Left renal pelvis (tissue), 4 donors: ENCODE measurements at places on chromosomes 7 and 10. TPM values are rescaled to one million over a fixed set of nuclear protein-coding genes. Genes with fewer than 3 reads are reported as not detected.

Gene HOXA7
- polyA plus RNA-seq: 29.5 TPM

Gene NXPH1
- 1.6 TPM for polyA plus RNA-seq

Gene SLC26A5
- 0.19 TPM for polyA plus RNA-seq

Gene NUTM2E
- polyA plus RNA-seq: 0.41 TPM

Gene OR2A42
- 2.0 TPM for polyA plus RNA-seq

Gene TRIM50
- not detected for polyA plus RNA-seq

Gene CCDC3
- 12.6 TPM for polyA plus RNA-seq

Gene RTKN2
- 11.0 TPM for polyA plus RNA-seq

Gene NOS3
- polyA plus RNA-seq: 7.3 TPM

Gene GARIN1A
- polyA plus RNA-seq: 1.3 TPM

Gene FRMD4A
- 59.5 TPM for polyA plus RNA-seq

Gene GJD4
- not detected for polyA plus RNA-seq

Gene ZNF727
- polyA plus RNA-seq: 0.24 TPM

Gene MRPL43
- 94.7 TPM for polyA plus RNA-seq

Gene LIPJ
- polyA plus RNA-seq: 0.05 TPM

Gene SPOCK2
- 157 TPM for polyA plus RNA-seq

Gene MET
- 46.1 TPM for polyA plus RNA-seq

Gene MYPN
- polyA plus RNA-seq: 0.10 TPM

Gene KLLN
- 0.48 TPM for polyA plus RNA-seq

Gene TMEM225B
- 2.6 TPM for polyA plus RNA-seq

Gene FAM237B
- 0.84 TPM for polyA plus RNA-seq

Gene AKR1C3
- polyA plus RNA-seq: 8.6 TPM

Gene NET1
- polyA plus RNA-seq: 146 TPM

Gene EMX2
- 10.8 TPM for polyA plus RNA-seq

Gene EGR2
- polyA plus RNA-seq: 0.93 TPM

Gene CFAP69
- polyA plus RNA-seq: 6.6 TPM

Gene FEZF1
- not detected for polyA plus RNA-seq

Gene GGCT
- polyA plus RNA-seq: 40.8 TPM

Gene RBM33
- 30.5 TPM for polyA plus RNA-seq

Gene MALRD1
- polyA plus RNA-seq: 2.0 TPM

Gene PRRT4
- 1.4 TPM for polyA plus RNA-seq

Gene DDC
- 59.4 TPM for polyA plus RNA-seq

Gene NRAP
- not detected for polyA plus RNA-seq

Gene CHRM2
- polyA plus RNA-seq: 4.3 TPM

Gene DDX50
- 68.9 TPM for polyA plus RNA-seq

Gene ZNF736
- 20.2 TPM for polyA plus RNA-seq

Gene BAG3
- 30.3 TPM for polyA plus RNA-seq

Gene ZNF804B
- 0.26 TPM for polyA plus RNA-seq

Gene ATP6V0E2
- polyA plus RNA-seq: 22.2 TPM
